CD4-positive, alpha-beta T cell treated with Interleukin-12 subunit alpha and Interleukin-12 subunit beta, for 1 hour (primary cell): ENCODE measurements at places on chromosomes 7 and 10.

DNA sequence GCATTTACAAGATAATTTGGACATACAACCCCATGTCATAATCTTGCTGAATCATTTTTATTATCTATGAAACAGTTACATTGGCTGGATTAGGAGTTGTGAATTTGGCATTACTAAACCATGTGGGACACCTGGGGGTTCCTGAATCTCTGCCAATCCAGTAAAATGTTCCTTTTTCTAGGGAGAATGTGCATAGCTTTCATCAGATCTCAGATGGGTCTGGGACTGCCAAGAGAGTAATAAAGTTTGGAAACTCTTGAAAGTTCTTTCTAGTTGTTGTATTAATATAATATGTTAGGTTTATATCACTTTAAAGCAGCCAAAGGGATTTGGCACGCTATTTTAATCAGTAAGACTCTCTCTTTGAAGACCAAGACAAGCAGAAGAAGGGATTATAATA is 62.7 kb downstream of the SEMA3E start:
- no peak for DNase-seq

- DNase-seq = no peak
These were observed 96.7 kb upstream of the SLC25A13 start for GRCh38 chr7:96418581-96418980.

DNA sequence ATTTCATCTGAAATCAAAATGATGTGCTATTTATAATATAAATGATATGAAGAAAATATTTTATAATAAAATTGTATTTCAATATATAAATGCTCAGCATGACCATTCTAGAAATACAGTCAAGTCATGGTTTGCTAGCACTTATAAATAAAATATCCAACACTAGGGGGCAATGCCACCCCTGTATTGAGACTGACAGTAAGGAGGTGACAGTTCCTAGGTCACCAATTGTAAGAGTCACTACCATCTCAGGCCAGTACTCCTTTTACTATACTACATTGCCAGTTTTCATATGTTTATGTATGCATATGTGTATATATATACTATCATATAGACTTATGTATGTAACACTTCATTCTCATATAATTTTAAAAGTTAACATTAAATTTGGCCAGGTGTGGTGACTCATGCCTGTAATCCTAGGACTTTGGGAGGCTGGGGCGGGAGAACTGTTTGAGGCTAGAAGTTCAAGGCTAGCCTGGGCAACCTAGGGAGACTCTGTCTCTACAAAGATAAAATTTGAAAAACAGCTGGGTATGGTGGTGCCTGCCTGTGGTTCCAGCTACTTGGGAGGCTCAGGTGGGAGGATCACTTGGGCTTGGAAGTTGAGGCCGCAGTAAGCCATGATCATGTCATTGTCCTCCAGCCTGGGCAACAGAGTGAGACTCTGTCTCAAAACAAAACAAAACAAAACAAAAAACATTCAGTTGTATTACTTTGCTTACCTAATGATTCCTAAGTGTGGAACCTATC is 2.4 kb upstream of the CNOT4 start:
- peak; percentile 74 for DNase-seq

- DNase-seq = no peak
These were observed 262.5 kb downstream of the AHR start for GRCh38 chr7:17560966-17561365.

DNA sequence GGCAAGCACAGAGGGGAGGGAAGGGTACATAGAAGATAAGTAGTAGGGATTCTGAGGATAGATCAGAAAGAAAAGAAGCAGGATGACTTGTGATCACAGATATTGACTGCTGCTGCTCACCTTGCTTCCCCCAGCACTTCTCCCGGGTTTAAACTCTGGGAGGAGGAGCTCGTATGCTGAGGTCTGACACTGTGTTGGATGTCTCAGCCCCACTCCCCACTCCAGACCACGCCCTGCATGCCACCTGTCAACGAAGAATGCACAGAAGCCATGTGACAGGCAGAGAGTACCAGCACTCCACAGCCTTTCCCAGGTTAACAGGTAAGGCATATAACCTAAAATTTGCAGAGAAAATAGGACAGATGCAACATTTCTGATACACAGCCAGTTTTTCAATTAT is 388.9 kb downstream of the TNS3 start:
- DNase-seq = no peak

- DNase-seq = no peak
These were observed 107.2 kb upstream of the C10orf90 start for GRCh38 chr10:126777714-126778113.

GRCh38 chr7:100380196-100380595 is 6.9 kb downstream of the PILRA start:
- DNase-seq = no peak

DNA sequence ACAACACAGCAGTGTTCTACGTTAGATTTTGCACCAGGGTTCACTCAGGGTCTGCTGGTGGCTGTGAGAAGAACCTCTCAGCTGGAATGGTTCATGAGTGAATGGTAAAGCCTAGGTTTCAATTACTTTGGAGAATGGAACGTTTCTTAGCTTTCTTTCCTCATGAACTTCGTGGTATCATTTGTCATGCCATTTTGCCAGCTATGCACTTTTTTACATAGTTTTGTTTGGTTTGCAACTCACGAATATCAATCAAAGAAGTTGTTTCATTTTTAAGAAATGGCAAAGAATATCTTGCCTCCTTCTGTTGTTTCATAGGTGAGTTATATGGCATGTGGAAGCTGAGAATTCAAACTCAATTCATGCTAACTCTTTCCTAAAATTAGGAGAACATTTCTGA is 34.1 kb upstream of the RAB11FIP2 start:
- no peak for DNase-seq

- DNase-seq = no peak
These were observed 170.3 kb upstream of the MINDY3 start for GRCh38 chr10:16030562-16030961.

DNA sequence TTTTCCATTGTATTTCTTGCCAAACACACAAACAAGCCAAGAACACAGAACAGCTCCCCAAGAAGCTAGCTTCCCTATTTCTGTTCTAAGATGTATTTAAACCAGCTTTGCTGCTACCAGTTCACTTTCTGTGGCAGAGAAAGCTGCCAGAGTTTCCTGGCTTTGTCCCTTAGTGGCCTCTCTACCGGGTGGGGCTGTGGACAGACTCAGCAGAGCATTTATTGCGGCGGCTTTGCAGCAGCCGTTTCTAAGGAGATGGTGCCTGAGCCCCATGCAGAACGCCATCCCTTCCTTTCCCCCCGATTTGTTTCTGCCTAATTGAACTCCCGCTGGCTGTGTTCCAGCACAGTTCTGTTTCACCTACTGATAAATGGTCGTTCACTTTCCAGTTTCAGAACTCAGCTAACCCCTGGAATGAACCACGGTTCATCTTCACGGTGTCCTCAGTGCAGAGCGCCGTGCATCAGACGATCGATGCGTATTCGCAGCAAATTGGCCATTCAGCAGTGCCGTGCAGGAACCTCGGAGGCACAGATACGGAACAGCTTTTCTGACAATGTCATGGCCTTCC is 33.8 kb upstream of the SFMBT2 start:
- no peak for DNase-seq

DNA sequence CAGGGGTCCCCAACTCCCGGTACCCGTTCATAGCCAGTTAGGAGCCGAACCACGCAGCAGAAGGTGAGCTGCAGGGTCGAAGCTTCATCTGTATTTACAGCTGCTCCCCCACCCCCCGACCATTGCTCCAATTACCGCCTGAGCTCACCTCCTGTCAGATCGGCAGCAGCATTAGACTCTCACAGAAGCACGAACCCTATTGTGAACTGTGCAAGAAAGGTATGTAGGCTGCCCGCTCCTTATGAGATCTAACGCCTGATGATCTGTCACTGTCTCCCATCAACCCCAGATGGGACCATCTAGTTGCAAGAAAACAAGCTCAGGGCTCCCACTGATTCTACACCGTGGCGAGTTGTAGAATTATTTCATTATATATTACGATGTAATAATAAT is 14.6 kb upstream of the AZGP1 start:
- no peak for DNase-seq

DNA sequence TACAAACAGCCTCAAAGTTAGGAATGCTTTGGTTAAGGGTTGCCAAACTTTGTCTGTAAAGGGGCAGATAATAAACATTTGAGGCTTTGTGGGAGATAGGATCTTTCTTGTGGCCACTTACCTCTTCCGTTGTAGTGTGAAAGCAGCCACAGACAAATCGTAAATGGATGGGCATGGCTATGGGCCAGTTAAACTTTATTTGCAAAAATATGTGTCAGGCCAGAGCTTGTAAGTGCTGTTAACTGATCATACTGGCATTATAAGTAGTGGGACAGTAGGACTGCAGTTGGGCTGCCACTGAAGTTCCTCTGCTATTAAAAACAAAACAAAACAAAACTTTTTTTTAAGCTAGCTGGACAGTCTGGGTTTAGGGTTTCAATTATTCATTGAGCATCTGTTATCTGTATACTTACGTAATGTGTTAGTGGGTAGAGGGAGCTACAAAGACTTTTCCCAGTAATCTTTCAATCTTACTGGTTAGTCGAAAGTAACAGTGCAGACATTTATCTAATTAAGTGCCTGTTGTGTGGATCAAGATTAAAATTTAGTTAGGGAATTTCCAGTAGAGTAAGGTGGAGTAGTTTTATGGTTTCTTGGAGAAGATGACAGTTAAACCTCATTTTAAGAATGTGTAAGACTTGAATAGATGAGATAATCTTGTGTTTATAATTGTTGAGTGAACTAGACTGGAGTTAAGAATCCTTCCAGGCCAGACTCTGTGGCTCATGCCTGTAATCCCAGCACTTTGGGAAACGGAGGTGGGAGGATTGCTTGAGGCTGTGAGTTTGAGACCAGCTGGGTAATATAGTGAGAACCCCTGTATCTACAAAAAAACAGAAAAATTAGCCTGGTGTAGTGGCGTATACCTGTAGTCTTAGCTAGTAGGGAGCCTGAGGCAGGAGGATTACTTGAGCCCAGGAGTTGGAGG is 100.1 kb downstream of the BTRC start:
- DNase-seq = no peak

- DNase-seq = peak; percentile 31
These were observed 21.9 kb upstream of the FRAT2 start for GRCh38 chr10:97356318-97356914.

DNA sequence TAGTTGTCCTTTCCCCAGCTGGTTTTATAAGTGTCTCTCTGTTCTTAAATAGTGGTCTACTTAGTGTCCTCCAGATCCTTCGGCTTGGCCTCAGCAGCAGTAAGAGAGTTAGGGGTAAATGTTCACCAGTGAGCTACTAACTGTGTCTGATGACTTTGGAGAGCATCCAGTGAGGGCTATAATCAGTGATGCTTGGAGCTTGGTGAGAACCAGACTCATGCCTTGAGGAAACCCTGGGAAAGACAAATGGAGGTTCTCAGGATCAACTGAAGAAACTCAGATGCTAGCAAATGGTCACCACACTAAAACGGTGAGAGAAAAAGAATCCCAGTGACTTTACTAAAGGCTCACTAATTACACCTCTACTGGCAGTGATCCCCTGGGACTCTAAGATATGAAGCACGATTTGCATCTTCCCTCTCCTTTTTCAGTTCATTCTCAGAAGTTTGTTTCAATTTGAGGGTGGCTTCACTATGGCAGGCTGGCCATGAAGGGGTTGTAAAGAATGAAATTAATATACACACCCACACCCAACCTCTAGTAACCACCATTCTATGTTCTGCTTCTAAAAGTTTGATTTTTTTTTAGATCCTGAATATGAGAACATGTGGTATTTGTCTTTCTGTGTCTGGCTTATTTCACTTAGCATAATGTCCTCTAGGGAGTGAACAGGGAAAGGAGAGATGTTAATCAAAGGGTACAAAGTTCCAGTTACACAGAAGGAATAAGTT is 177.9 kb downstream of the PDE1C start:
- no peak for DNase-seq

DNA sequence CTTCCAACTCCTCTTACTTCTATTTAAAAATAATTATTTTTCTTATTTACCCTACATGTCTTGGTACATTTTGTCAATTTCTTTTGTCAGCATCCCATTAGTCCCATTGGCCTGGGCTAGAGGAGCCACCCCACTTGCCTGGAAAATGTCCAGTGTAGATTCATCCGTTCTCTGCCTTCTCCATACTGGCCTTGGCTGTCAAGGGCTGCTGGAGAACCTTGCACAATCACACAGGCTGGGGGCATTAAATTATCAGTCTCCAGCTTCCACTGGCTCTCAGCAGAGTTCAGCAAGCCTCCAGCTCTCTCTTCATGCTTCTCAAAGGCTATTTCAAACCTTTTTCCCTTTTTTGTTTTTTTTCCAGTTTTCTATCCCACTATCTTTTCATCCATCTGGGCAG is 13.8 kb upstream of the ZCCHC24 start:
- DNase-seq = no peak

- no peak for DNase-seq
These were observed 65.2 kb downstream of the PFKFB3 start for GRCh38 chr10:6267941-6268340.

- no peak for DNase-seq
These were observed 291.5 kb downstream of the SDK1 start for GRCh38 chr7:3592401-3593134.

- DNase-seq = no peak
These were observed 17.5 kb upstream of the LYZL2 start for GRCh38 chr10:30647089-30647488.

GRCh38 chr10:92091965-92092364 is 168.4 kb downstream of the BTAF1 start:
- no peak for DNase-seq

- no peak for DNase-seq
These were observed 551 bp downstream of the KCND2 start for GRCh38 chr7:120273476-120273975.

DNA sequence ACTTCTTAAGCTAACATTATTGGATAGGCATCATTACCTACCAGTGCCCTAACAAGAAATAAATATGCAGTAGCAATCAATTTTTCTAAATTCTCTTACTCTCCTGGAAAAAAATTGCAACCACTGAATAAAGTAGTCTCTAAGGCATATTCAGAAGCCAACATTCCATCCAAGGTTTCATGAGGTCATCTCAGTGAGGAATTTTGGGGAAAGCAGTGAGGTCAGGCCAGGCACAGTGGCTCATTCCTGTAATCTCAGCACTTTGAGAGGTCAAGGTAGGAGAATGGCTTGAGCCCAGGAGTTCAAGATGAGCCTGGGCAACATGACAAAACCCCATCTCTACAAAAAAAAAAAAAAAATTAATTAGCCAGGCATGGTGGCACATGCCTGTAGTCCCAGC is 75.9 kb upstream of the GHITM start:
- DNase-seq = no peak
